ENCODE measurements at places on chromosomes 5 and 9.
A peak's percentile ranks its signal among the peaks of the same experiment; 100 is the strongest.

DNA sequence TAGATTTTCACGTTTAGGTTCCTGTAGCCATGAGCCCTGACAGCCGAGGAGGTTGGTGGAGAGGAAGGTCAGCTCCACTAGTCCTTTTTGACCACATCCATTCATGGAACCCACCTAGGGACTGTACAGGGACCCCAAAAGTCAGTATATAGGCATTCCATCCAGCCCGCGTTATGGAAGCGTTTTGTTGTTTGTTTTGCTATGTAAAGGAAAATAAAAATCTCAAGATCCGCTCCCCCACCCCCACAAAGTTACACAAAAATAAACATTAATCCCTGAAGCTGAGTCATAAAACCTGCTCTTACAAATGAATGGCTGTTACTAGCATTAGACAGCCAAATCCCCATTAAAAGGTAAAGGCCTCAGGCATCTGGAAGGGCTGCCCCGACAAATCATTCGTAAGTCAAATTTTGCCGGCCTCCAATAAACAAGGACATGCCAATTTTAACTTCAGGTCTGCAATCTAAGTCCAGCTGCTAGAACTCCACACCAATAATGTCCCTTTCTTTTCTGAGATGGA is 292.9 kb downstream of the MED10 start:
- no peak for DNase-seq

DNA sequence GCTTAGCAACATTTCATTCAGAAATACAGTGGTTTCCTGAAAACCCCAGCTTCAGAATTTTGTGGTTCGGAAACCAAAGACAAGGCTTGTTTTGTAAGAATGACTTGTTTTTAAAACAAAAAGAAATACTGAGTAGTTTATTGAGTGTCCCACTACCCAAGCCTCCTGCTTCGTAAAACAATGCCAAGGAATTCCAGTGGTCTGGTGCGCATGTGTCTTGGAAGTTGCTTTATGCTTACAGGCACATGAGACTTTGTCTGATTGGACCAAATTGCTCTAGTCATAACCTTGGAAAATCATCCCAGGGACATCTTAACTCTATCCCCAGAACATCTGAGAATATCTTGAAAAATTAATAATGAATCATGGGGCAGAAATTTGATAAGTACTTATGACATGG is 77.1 kb upstream of the FST start:
- DNase-seq: no peak

DNA sequence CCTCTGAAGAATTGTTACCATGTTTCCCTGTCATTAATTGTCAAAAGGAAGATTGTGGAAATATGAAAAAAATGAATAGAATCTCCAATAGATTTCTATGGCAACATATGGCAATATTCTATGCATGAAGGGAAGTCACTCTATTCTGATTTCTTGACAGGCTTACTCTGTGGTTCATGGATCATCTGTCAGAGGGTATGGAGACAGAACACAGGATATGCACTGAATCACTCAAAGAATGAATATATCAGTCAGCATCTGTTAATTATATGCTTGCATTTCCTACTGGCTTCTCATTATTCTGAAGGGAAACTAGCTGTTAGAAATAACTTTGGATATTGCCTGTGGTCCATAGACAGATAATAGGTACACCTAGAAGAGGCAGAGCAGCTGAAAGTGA is 918.9 kb downstream of the DTWD2 start:
- DNase-seq: no peak

DNA sequence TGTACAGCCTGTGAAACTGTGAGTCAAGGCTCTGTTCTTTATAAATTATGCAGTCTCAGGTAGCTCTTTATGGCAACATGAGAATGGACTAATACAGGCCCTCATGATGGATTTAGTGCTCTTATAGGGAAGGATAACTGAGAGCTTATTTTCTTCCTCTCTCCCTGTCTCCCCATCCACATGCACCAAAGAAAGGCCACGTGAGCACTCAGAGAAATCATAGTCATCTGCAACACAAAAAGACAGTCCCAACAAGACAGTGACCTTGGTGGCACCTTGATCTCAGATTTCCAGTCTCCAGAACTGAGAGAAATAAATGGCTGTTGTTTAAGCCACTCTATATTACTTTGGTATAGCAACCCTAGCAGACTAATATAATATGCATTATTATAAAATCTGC is 2133.6 kb upstream of the ACO1 start:
- DNase-seq: no peak

- no peak for DNase-seq
Observed at GRCh38 chr5:56829137-56829908, 14.0 kb downstream of the MAP3K1 start.

- DNase-seq: no peak
Observed at GRCh38 chr9:101480386-101480785, 44.8 kb upstream of the ALDOB start.

DNA sequence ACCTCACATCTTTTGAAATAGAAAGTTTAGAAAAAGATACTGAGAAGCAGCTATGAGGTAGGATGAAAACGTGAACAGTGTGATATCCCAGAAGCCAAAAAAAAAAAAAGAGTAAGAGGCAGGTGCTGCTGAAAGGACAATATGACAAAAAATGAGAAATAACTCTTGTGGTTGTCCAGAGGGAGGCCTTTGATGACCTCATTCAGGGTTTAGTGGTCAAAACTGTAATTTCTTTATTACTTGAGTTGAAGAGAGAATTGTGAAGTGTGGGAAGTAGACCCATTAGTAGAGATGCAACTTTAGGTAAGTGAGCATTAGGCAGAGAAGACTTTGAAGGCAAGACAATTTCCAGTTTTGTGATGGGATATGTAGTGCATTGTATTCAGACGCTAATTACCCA is 1306.3 kb upstream of the ACO1 start:
- DNase-seq: no peak

DNA sequence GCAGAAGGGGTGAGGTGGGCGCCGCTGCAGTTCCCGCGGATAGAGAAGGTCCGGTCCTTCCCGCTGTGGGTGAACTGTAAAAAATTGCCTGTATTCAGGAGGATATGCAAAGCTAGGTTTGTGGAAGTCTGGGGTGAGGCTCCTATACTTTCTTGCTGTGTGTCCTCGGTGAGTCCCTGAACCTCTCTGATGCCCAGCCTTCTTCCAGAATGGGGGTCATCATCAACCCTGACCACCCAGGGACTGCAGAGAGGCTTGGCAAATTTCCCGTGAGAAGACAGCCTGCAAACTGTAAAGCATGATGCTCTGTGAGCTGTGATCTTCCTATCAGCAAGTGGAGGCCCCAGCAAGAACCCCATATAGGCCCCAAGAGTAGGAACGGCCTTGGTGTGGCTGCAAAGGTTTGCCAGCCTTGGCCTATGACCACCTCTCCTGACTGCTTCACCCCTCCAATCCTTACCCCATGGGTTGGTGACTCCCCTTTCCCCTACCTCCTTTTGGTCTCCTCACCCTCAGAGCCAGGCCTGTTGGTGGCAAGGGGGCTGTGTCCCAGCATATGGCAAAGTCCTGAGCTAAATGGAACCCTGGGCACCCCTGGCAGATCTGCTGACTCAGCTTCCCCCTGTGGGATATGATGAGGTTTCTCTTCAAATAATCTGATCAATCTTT is 760 bp downstream of the ALDH1B1 start:
- no peak for DNase-seq

DNA sequence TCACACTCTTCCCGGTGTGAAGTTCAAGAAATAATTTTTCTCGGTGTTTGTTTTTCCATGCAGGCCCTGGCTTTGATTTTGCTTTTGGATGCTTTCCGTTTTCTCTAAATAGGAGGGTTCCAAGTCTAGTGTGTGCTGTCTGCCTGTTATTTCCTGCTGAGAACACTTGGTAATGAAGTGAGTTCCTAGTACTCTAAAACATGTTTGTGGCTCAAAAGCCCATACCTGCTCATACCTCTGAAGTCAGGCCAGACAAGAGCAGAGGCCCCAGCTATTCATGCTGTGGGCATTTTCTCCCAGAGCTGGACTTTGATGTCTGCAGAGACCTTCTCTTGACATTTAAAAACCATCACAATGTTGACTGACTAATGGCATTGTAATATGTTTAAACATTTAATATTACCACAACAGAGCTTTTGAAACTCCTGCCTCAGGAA is 211.2 kb downstream of the GOLPH3 start:
- peak; percentile 18 for DNase-seq

GRCh38 chr5:139636975-139637408 is 11.2 kb upstream of the CXXC5 start:
- no peak for DNase-seq

GRCh38 chr9:109182940-109183798 is 16.1 kb upstream of the FRRS1L start:
- DNase-seq: peak; percentile 71

- DNase-seq: peak; percentile 32
Observed at GRCh38 chr5:65776441-65777141, 54.6 kb downstream of the NLN start.

GRCh38 chr9:91164724-91165520 is 196.8 kb downstream of the AUH start:
- DNase-seq: peak; percentile 96

DNA sequence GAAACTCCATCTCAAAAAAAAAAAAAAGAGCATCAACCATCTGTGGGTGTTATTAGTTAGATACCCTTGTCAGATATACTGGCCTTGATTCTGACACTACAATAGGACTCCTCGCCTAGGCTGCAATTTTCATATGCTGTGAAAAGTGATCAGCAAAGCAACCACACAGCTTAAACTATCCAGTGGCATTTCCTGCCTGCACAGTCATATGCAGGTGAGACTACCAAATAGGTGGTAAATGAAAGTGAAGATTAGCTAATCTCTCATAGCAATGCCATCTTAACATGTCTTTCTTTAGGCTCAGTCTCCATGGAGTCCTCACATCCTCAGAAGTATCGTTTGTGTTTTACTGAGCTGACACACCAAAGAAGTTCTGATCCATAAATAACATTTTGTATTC is 40.8 kb downstream of the GRAMD2B start:
- DNase-seq: no peak

DNA sequence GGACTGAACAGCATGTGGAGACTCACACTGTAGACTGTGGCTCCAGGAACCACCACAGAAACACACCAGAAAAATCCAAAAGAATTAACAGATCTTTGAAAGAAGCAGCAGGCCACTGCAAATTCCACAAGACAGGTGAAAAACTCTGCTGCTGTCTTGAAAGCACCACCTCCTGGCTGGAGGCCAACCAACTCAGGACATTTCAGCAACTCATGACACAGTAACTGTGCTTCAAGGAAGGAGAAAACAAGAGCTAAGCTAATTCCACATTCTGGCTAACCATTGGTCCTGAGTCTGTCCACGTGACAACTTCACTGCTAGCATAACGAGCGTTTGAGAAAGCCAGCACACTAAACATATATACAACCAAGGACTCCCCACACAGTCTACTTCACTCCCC is 625.1 kb downstream of the PRELID2 start:
- no peak for DNase-seq

GRCh38 chr5:67031692-67032091 is 164.9 kb downstream of the CD180 start:
- DNase-seq: no peak

DNA sequence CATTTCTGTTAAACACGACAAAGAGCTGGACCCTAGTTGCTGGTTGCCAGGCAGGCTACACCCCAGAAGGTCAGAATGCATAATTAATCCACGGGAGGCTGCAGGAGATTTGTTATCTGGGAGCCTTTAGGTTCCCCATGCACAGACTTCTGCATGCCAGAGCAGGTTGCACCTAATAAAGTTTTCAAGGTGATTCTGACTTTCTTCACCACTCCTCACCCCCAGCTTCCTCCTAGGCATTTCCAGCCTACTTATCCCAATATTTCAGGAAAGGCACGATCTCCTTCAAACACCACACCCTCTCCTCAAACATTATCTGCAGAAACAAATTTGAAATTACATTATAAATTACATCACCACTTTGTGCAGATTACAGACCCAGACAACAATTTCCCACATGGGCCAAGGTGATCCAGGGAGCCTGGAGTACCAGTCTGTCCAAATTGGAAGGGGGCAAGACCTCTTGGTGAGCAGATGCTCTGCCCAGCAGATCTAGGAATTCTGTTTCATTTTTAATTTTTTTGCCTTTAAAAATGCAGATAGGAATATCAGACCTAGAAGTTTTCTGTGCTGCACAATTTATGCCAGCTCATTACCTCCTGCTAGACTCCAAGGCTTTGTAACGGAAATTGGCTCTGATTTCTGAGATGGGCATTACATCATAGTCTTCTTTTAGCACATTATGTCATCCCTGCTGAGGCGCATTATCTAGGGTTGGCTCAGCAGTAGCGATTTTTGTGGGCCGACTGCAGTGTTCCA is 363.4 kb upstream of the SLC30A5 start:
- DNase-seq: peak; percentile 90

GRCh38 chr5:138179277-138179857 is 455 bp downstream of the KIF20A start:
- no peak for DNase-seq

- DNase-seq: no peak
Observed at GRCh38 chr5:170597872-170598271, 94.1 kb downstream of the KCNIP1 start.

- DNase-seq: no peak
Observed at GRCh38 chr5:52177193-52177592, 610.5 kb upstream of the ITGA1 start.

DNA sequence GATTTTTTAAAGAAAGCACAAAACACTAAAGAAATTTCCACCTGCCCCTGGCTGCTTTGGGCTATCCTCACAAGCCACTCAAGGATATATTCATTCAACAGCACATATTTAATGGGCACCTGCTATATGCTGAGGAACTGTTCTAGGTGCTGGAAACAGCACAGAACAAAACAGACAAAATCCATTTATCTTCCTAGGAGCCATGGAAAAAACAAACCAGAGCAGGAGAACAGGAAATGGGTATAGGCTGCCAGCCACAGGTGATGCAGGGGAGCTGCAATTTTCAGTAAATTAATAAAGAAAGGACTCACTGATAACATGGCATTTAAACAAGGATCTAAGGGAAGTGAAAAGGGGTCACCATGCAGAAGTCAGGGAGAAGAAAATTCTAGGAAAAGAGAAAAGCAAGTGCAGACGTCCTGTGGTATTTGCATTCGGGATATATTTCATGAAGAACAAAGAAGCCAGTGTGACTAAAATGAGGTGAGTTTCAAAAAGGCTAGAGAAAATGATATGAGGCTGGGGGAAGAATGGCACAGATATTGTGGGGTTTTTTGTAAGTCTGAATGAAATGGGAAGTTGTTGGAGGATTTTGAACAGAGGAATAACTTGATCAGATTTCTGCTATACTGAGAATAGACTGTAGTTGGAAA is 152.2 kb downstream of the ADAMTSL1 start:
- DNase-seq: peak; percentile 32

DNA sequence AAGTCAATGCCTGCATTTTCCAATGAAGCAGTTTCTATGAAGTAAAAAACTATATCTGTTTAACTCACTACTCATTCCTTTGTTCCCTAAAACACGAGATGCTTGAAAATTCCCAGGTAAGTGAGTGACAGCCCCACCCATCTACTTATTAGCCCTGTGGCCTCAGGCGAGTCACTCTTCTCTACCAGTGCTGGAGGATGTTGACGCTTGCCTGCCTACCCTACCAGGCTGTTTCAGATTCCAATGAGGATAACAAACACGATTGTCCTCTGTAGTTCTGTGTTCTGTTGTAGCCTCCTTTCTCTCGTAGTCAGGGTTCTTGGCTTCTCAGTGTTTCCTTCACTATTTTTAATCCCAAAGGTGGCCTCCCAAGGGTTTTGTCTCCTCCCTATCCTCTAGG is 388.8 kb downstream of the KDM4C start:
- no peak for DNase-seq
